ENCODE measurements at places on chromosomes 3 and 15.
A peak's percentile ranks its signal among the peaks of the same experiment; 100 is the strongest.

DNA sequence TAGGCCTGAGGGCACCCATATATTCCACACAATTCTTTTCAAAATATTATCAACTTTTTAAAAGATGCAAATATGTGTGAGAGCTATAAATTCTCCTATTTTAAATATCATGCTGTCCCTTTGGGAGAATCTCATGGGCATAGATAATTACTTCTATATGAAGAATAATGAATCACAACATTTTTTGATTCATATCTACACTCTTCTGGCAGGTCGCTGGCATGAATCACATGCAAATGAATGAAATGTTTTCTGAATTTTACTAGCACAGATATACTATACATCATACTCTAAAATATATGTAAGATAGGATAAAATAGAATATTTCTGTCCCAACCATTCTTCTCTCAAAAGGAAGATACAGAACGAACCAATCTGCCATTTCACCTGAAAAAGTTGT lies 277.7 kb upstream of the KCNH8 start:
- DNase-seq = no peak

DNA sequence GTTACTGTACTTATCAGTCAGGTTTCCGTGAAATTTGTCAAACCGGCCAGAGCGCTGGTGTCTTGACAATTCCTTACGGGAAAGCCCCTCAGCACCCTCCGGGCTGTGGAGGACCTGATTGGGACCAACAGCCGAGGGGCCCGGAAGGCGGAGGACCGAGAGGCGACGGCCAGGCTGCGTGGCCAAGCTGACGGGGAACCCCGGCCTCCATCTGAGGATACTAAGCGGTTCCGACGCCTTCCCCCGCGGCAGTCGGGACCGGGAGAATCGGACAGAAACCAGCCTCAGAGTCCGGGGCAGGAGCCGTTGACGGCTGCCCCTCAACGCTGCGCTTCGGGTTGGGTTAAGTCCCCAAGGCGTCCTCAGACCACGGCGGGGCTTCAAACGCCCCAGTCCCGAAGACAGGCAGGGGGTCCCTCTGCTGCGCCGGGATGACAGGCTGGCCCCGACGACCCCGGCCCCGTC lies 499 bp downstream of the ALDH1A2 start:
- DNase-seq = peak; percentile 28

- no peak for DNase-seq
Observed at GRCh38 chr15:39000008-39000734, 435.6 kb upstream of the RASGRP1 start.

GRCh38 chr15:61084944-61085367 lies 144.1 kb downstream of the RORA start:
- no peak for DNase-seq

Data from mucosa of descending colon (tissue), 3 donors.